Fibroblast of lung (primary cell): ENCODE measurements at places on chromosomes 2 and 18. TPM values are rescaled to one million over a fixed set of nuclear protein-coding genes. Genes with fewer than 3 reads are reported as not detected.

GRCh38 chr2:116435648-116436047 lies 1378.8 kb upstream of the DDX18 start:
- DNase-seq, result no peak

DNA sequence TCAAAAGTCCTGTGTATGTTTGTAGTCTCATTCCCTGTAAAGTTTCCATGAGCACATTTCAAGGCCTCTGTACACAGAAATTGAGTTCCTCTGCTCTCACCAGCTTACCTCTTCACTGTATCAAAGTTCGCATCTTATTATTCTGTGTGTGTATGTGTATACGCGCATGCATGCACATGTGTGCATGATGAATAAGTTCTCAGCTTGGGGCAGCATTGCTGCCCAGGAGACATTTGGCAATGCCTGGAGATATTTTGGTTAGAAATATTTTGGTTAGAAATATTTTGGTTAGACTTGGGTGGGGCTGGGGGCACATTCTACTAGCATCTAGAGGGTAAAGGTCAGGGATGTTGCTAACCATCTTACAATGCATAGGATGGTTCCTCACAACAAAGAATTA lies 23.4 kb downstream of the TCF7L1 start:
- no peak for DNase-seq

DNA sequence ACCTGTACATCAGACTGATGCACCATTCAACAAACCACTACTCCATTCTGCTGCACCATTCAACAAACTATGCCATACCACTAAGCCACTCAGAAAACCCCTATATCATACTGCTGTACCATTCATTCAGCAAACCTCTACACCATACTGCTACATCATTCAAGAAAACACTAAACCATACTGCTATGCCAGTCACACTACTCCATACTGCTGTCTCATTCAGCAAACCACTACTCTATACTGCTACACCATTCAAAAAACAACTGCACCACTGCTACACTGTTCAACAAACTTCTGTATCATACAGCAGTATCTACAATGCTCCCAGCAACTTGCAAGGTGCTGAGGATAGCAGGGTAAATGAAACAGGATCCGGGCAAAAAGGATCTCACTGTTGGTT lies 12.9 kb upstream of the SLC1A4 start:
- DNase-seq, result no peak

DNA sequence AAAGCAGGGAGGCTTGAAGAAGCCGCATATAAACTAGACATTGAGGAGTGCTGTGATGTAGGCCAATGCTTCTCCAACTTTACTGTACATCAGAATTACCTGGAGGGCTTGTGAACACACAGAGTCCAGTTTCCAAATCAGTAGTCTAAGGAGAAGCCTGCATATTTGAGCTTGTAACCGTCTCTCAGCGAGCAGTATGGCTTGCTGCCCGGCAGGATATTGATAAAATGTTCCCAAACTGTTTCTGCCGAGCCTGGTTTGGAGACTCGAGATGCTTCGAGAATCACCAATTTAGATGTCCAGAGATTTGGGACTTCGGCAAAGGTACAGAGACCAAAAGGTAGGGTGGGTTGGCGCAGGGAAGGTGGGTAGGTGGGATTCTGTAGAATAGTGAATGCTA lies 11.0 kb upstream of the RAB31 start:
- no peak for DNase-seq

GRCh38 chr18:39259736-39260135 lies 1694.1 kb upstream of the CELF4 start:
- no peak for DNase-seq

DNA sequence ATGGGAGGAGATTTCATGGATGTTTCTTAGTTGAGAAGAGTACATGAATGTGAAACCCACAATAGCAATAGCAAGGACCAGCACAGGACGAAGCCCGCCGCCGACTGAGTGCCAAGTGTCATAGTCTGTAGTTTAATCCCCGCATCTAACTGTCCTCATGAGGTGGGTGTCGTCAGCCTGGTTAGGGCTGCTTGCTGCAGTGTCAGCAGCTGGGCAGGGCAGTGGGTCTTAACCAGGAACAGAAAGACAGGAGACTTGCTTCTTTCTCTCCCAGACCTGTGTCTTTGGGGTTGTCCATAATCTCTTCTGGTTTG lies 146.6 kb downstream of the VAPA start:
- no peak for DNase-seq

DNA sequence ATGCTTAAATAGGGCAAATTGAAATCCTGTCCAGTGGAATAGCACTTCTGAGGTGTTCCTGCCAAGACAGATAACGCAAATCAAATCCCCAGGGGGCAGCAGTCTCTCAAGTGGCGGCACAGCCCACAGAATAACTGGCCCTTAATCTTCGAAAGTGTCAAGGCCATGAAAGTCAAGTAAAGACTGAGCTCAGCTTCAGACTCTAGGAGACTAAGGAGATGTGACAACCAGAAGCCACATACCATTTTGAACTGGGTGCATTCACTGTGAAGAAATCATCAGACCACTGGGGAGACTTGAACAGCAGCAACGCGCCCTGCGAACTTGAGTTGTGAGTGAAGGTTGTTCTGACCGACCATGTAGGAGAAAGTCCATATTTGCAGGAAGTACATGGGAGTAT lies 66.0 kb upstream of the ASAP2 start:
- DNase-seq, result no peak

DNA sequence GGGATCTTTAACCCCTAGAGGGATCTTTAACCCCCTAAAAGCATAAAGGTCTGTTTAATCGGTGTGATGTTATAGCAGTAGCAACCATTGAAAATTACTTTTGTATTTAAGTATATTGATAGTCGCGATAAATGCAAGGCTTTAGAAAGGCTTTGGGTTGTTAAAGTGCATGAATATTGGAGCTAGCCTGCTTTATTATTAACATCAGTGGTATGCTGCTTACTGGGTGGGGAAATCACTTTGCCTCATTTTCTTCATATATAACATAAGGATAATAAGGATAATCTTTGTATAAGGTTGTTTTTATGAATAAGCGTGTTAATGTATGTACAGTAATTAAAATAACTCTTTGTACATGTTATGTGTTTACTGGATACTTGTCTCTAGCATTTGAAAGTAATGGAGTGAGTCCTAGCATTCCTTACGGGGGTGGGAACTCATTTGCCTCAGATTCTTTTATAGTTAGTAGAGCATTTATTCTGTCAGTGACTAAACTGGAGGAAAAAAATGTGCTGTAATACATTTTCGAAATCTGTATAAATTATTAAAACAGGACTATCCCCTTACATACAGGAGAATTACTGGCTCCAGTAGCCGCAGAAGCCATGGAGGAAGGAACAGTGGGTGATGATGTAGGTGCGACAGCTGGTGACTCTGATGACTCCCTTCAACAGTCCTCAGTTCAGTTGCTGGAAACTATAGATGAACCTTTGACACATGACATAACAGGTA lies 122.2 kb downstream of the BIRC6 start:
- DNase-seq, result peak; percentile 25

DNA sequence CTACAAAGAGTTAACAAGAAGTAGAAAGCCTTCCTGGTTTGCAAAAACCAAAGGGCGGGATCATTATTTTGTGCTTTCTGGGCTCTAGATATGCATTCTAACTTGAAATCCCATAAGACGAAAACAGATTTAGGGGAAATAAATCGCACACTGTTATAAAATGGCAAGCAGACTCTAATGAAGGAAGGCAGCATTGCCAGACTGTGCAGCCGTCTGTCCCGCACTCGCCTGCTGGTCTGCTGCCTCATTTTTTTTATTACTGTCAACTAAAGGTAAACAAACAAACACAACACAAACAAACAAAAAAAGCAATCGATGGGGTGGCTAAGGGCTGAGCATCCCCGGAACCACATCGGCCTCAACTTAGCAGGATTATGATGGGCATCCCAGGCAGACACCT lies 24.4 kb downstream of the ZNF521 start:
- no peak for DNase-seq

DNA sequence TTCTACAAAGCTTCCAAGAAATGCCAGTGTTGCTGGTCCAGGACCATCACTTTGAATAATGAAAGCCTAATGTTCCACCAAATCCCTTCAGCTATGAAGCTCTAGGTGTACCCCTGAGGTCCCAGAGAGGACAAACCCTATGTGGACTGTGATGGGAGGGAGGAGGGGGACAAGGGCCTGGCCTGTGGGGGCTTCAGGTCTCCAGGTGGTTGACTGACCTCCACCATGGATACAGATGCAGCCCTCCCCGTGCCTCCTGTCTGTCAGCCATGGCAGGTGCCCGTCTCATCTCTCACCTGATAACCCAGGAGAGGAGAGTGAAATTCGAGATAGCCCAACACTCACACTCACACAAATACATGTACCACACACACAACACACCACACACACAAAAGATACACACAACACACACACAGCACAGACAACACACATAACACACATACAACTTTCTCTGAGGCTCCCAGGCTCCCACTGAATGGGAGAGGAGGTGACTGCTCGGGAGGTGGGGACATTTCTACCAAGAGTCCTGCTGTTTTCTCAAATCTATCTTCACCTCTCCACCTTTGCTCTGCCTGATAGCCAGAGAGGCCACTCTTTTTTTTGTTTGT lies 12.8 kb upstream of the RHOB start:
- DNase-seq, result no peak

GRCh38 chr18:44280479-44280878 lies 400.2 kb upstream of the SETBP1 start:
- no peak for DNase-seq

DNA sequence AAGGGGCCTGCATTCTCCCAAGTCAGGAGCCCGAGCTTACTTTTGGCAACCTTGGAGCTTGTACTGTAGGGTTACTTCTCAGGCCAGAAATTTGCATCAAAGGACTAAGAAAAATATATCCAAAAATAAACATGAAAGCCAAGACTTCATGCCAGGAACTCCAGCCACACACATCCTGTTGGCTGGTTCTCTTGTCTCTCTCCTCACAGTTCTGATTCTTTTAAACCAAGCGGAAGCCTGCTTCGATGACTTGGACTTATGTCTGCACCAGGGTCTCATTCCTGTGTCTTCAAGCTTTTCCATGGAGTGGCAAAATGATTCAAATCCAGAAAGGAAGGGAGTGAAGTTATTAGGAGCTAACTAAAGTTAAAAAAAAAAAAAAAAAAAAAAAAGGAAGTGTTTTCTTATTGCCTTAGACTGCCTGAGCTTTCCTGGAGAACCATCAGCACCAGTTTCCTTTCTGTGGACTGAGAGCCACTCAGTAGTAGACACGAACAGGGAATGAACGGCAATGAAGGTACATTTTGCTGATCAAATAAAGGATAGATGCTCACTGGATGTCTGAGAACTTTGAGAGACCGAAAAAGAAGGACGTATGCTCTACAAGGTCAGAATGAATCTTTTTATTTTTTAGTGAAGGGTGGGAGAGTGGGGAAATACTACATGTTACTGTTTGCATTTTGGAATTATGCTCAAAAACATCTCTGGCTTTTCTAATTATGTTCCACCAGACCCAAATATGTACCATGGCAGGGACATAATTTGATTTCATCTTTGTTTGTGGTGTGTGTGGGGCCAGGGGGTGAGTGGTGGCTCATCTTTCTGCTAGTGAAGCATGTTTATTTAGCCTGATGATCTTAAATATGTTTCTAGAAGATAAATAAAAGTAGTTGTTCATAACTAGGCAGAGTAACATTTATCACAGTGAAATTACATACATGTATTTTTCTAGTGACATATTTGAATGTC lies 86.0 kb downstream of the RAPGEF4 start:
- DNase-seq, result peak; percentile 64

GRCh38 chr18:52312346-52312745 lies 27.7 kb upstream of the DCC start:
- no peak for DNase-seq

GRCh38 chr2:234763002-234763873 lies 188.6 kb upstream of the SH3BP4 start:
- peak; percentile 89 for DNase-seq

- DNase-seq, result no peak
Observed at GRCh38 chr2:195251214-195251613, 405.8 kb upstream of the SLC39A10 start.

GRCh38 chr2:2703762-2704427 lies 372.8 kb upstream of the MYT1L start:
- no peak for DNase-seq

DNA sequence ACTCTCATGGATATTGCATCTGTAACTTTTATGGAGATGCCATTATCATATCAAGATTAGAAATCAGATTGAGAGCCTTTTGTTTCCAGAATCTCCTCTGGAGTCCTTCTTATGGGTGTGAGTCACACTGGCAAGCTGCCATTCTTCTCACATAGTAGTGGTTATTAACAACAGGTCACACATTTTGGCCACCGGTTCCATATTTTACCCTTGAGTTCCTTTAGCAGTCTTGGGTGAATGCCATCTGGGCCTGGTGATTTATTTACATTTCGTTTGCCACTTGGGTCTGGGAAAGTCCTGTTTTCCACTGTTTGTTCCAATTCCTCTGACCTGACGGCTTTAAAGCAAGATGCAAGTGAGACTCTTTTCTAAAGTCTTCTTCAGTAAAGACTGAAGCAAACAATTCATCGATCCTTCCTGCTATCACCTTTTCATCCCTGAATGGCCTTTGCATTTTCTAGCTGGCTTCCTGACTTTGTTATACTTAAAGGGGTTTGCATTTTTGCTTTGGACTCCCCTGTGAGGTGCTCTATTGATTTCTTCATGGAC lies 80.5 kb upstream of the CAVIN2 start:
- DNase-seq, result peak; percentile 91

DNA sequence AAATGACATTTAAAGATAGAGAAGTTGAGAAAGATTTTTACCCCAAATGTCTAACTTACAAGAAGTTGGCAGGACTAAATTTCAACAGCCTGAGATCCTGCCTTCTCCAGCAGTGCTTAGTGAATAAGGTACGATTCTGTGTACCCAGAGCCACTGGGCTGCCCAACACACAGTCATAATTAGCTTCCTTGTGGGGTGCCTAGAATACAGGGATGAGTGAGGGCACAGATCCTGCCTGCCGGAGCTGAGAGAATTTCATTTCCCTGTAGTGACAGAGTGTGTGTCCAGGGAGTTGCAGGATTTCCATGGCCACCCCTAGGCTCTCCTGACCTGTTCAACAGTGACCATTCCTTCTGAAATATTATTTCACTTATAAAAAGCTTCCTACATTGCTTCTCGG lies 27.0 kb downstream of the GREB1 start:
- no peak for DNase-seq

- DNase-seq, result no peak
Observed at GRCh38 chr2:239108459-239108858, 260.6 kb downstream of the TWIST2 start.

FAM168B gene
- polyA plus RNA-seq, result 87.8 and 95.8 TPM in 2 replicates

EPHA4 gene
- 9.6 and 16.4 TPM in 2 replicates for polyA plus RNA-seq

TUBA4B gene
- polyA plus RNA-seq, result not detected in 2 replicates

PLCD4 gene
- polyA plus RNA-seq, result 4.1 and 5.8 TPM in 2 replicates

ZC3H6 gene
- polyA plus RNA-seq, result 0.85 and 1.7 TPM in 2 replicates

ABCG5 gene
- polyA plus RNA-seq, result not detected in 2 replicates

ZNF521 gene
- 25.2 and 29.6 TPM in 2 replicates for polyA plus RNA-seq

CPO gene
- not detected in 2 replicates for polyA plus RNA-seq

MYO1B gene
- 91.0 and 194 TPM in 2 replicates for polyA plus RNA-seq

EMILIN1 gene
- 44.3 and 46.8 TPM in 2 replicates for polyA plus RNA-seq

MALL gene
- 3.6 and 32.5 TPM in 2 replicates for polyA plus RNA-seq
